NCI-H1105 treated with DMSO at 0.1 percent for 48 hours (cell line): ENCODE measurements at places on chromosomes 5 and 9.
A peak's percentile ranks its signal among the peaks of the same experiment; 100 is the strongest.

DNA sequence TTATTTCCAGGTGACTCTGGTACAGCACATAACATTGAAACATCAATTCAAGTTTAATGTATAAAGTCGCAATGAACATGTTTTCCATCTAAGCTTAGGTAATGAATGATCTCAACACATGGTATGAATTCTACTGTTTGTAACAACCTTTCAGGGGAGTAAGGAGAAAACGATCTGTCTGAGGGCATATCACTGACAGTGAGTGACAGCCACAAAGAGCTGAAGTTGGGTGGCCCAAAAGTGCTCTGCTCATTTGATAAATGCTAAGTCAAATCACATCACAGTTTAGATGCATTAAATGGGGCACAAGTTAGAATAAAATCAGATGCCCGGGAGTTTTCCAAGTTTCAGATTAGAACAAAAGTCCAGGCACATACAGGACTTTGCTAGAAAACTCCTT is 1.2 kb downstream of the FANCC start:
- peak; percentile 35 for DNase-seq

DNA sequence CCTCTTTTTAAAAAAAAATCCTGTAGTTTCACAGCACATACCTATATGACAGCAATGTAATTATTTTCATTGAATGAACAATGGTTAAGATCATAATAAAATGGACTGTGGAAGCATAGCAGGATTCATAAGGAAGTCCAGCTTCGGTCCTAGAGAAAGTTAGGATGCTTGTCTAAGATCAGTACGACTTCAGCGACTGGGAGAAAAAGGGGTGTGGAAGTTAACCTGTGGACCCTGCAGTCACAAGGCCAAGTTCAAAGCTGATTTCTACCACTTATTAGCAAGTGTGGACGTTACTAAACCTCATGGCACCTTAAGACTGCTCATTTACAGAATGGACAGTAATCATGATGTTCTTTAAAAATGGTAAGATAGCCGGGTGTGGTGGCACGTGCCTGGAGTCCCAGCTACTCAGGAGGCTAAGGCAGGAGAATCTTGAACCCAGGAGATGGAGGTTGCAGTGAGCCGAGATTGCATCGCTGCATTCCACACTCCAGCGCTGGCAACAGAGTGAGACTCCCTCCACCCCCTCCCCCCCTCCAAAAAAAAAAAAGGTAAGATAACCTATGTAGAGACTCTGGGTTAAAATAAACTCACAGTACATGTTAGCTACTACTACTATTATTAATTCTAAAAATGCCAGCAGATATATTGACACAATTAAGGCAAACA is 71.6 kb upstream of the PCA3 start:
- no peak for DNase-seq

GRCh38 chr5:73160239-73160671 is 12.7 kb upstream of the TMEM174 start:
- DNase-seq, result no peak

DNA sequence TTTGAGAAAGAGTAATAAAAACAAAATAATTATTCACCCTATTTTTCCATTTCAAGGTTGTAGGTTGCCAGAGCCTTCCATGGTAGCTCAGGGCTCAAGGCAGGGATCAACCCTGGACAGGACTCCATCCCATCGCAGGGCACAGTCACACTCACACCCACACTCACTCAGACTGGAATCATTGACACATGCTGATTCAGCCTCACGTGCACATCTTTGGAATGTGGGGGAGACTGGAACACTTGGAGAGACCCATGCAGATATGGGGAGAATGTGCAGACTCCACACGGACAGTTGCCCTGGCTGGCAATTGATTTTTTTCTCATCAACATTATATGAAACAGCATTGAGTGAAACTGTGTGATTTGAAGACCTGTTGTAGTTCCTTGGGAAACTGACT is 234.1 kb downstream of the ADGRV1 start:
- no peak for DNase-seq

DNA sequence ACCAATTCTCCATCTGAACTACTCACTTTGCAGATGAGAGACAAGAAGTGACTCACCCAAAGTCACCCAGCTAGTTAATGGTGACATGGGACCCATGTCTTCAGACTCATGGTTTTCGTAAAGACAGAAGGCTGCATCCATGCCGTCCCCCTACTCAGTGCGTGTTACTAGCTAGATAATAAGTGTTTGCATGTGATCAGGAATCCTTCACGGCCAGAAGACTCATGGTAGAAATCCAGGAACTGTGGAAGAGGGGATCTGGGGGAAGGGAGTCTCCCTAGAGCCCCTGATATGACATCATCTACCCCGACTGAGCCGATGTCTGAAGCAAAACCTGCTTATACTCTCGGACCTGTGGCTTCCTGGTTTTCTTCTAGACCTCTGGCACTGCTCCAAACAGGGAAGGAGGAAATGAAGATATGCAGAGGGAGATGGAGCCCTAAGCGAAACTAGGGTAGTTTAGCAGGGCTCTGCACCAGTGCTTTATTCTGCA is 3.3 kb downstream of the RNF183 start:
- DNase-seq, result peak; percentile 41

DNA sequence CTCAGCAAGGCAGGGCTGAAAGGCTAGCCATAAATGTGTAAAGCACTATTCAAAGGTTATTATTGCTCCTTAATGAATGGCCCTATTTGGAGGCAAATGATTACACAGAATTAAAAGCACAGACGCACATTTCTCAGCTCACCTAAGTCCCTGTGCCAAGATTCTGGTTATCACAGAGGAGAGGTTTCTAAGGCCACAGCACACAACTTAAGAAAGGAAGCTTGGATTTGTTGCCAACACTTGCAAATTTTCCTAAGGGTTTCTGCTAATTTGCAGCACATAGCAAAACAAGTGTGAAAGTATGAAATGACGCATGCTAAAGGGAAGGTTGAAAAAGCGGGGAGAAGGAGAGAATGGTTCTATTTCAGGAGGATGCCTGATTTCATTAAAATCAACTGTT is 834.1 kb upstream of the C9orf72 start:
- no peak for DNase-seq

- DNase-seq, result no peak
Observed at GRCh38 chr5:9447691-9448090, 98.2 kb downstream of the SEMA5A start.

DNA sequence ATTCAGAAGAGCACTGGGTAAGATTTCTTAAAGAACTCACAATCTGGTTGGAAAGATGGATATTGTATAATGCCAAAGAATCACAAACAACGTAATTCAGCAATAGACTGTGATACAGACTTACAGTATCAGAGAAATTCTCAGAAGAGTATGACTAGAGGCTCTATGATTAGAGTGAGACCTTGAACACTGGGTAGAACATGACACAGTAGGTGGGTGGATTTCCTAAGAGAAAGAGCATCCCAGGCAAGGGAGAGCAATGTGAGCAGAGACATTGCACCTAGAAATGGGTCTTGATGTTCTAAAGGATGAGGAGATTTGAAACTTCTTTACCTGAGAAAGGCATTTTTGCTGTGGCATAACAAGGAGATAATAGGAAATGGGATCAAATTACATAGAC is 27.3 kb upstream of the CAST start:
- DNase-seq, result no peak

- DNase-seq, result no peak
Observed at GRCh38 chr9:127084076-127085039, 38.1 kb downstream of the ANGPTL2 start.

GRCh38 chr5:108925073-108925472 is 177.4 kb downstream of the FER start:
- DNase-seq, result no peak

DNA sequence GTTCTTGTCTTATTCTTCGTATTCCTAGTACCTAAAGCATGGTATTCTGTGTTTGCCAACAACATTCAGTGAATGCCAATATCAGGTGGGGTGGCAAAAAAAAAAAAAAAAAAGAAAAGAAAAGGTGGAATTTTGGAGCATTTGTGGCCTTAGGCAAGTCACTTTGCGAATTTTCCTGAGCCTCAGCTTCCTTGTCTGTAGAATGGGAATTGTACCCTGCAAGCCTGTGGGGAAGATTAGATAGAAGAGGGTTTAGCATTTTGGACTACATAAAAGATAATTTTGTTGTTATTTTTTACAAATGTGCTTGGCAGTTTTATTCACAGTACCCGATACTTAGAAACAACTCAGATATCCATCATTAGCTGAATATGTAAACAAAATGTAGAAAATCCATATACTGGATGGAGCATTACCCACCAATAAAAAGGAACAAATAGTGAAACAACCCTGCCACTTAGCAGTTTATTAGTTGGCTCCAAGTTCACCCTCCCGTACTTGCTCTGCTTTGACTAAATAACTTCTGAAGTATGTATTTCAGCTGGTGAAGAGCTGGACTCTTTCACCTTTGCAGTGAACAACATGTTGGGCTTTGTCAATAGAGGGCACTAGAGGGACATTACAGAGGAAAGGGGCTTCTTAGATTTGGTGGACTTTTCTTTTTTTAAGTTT is 13.6 kb downstream of the UBE2D2 start:
- no peak for DNase-seq

GRCh38 chr5:45057564-45057963 is 248.8 kb downstream of the MRPS30 start:
- DNase-seq, result no peak

- DNase-seq, result no peak
Observed at GRCh38 chr5:133569347-133569746, 43.0 kb downstream of the FSTL4 start.

- no peak for DNase-seq
Observed at GRCh38 chr9:108259917-108260675, 595.7 kb downstream of the ACTL7B start.

- no peak for DNase-seq
Observed at GRCh38 chr5:126097876-126098275, 325.3 kb upstream of the GRAMD2B start.

DNA sequence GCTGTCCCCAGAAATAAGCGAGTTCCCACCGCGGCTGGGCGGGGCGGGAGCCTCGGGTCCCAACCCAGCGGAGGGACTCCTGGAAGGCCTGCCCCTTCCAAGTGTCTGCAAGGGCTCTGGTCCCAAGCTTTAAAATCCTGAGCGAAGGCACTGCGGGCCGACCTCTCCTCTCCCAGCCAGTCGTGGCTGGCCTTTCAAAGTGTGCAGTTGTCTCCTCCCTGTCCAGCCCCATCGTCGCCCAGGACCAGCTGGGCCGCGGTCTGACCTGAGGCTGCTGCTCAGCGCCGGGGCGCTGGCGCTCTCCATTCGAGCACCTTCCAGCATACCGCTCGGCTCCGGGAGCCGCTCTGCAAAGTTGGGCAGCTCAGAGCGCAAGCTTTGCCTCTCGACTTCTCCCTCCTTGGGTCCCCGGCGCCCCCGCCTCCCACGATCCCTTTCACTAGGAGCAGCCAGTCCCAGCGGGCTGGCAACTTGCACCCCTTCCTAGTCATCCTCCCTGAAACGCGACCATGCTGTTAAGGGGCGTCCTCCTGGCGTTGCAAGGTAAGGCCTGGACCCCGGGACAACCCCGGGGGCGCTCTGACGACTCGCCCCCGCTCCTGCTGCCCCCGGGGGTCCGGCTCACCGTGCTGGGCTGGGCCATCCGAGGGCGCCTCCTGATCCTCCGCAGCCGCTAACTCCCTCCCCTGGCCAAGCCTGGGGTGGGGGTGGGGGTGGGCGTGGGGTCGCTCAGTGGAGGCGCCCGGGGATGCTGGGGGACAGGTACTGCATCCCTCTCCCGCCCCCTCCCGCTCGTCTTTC is at the start of gene MAMDC2:
Gene MAMDC2 (plus strand): TSS at position 160 of the 801 bp plus-strand sequence. CDS start 350 bp downstream, at position 510.
- DNase-seq, result no peak

- DNase-seq, result no peak
Observed at GRCh38 chr5:96690861-96691260, 28.7 kb downstream of the CAST start.

- DNase-seq, result no peak
Observed at GRCh38 chr9:126623667-126624478, 10.1 kb downstream of the LMX1B start.

GRCh38 chr5:125461641-125462072 is 715.2 kb upstream of the ZNF608 start:
- peak; percentile 60 for DNase-seq
